ENCODE measurements at places on chromosomes 4 and X.
A peak's percentile ranks its signal among the peaks of the same experiment; 100 is the strongest.

- DNase-seq, result no peak
Observed at GRCh38 chr4:53281438-53281837, 84.4 kb downstream of the SCFD2 start.

DNA sequence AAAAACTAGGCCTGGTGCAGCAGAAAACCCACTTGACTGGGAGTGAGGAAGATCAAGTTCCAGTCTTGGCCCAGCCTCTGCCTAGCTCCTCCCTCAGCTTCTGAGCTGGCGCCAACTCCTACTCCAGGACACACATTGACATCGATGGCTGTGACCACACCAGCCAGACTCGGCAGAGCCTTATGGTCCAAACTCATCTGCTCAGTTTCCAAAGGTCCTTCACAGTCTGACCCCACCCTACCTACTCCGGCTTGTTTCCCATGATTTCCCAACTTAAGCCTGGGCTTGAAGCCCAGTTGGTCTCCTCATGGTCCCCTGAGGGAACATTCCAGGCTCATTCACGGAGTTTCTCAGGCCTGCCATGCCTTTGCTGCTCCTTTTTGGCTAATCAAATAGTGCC is 10.1 kb downstream of the ELF4 start:
- no peak for DNase-seq

DNA sequence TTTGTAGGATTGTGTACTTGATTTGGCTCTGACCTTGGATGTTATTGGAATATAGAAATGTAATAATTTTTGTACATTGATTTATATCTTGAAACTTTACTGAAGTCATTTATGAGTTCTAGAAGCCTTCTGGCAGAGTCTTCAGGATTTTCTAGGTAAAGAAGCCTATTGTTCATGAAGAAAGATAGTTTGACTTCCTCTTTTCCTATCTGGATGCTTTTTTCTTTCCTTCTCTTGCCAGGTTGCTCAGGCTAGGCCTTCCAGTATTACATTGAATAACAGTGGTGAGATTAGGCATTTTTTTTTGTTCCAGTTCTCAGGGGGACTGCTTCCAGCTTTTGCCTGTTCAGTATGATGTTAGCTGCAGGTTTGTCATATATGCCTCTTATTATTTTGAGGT is 191.1 kb downstream of the NAA11 start:
- no peak for DNase-seq

- DNase-seq, result peak; percentile 67
Observed at GRCh38 chr4:17494258-17495190, 17.4 kb downstream of the QDPR start.

- DNase-seq, result no peak
Observed at GRCh38 chr4:76016393-76016792, 6.9 kb downstream of the CXCL10 start.

GRCh38 chr4:16827794-16828724 is 70.4 kb downstream of the LDB2 start:
- no peak for DNase-seq
